Chondrocyte (in vitro differentiated cells): ENCODE measurements at places on chromosomes 7 and 10. TPM values are rescaled to one million over a fixed set of nuclear protein-coding genes. Genes with fewer than 3 reads are reported as not detected.

DNA sequence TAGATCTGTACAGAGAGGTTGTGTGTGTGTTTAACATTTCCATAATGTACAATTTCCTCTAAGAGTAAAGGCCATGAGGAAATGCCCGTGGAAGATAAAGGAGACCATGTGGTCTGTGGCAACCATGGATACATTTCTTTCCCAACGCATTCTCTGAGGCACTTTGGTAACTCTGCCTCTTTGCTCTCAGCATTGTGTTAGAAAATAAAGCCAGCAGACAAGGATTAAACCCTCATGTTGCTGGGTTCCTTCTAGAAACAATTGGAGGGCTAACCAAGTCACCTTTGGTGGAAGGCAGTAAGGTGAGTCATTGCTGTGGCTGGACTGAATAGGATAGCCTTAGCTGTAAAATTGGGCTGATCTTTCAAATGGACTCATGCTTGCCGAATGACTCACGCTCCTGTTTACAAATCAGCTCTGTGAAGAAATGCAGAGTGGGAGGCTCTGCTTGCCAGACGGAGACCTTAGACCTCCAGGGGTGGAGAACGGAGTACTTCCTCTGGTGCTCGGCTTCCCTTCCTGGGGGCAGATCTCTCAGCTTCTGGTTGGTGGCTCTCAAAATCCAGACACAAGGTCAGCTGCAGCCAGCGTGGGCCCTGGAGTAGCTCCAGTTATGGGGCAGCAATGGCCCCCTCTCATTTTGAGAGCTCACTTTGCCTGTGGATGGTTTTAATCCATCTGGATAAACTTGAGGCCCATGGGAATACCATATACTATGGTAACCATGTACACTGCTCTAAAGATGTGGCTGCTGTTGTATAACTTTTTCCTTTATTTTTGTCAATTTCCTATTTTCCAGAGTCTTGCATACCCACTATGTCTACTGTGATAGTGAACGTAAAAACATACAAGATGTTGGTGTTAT lies 137.3 kb downstream of the TCF7L2 start:
- no peak for DNase-seq
- peaks cover 36% of the 10 kb centered on the region for H3K4me1 ChIP-seq
- peak overlapping the region; percentile 80 for H3K27ac ChIP-seq
- peaks cover 5% of the 10 kb centered on the region for H3K36me3 ChIP-seq
- no peaks in the 10 kb centered on the region for H3K27me3 ChIP-seq

- no peak overlapping the region for H3K27ac ChIP-seq
- no peak overlapping the region for H3K4me3 ChIP-seq
- no peak for DNase-seq
- no peaks in the 10 kb centered on the region for H3K27me3 ChIP-seq
- H3K4me1 ChIP-seq, result peaks cover 29% of the 10 kb centered on the region
Observed at GRCh38 chr10:109928475-109928891, 5.2 kb upstream of the XPNPEP1 start.

GRCh38 chr10:30464675-30465074 lies 30.7 kb downstream of the MAP3K8 start:
- no peaks in the 10 kb centered on the region for H3K27me3 ChIP-seq
- DNase-seq, result no peak
- H3K4me1 ChIP-seq, result peaks cover 20% of the 10 kb centered on the region
- H3K36me3 ChIP-seq, result peaks cover 15% of the 10 kb centered on the region
- no peak overlapping the region for H3K27ac ChIP-seq

GRCh38 chr7:45610660-45611299 lies 36.6 kb downstream of the ADCY1 start:
- no peak overlapping the region for H3K27ac ChIP-seq
- H3K4me1 ChIP-seq, result no peaks in the 10 kb centered on the region
- H3K36me3 ChIP-seq, result peaks cover 3% of the 10 kb centered on the region

- H3K27ac ChIP-seq, result no peak overlapping the region
- no peak overlapping the region for H3K4me3 ChIP-seq
- DNase-seq, result no peak
- H3K36me3 ChIP-seq, result no peaks in the 10 kb centered on the region
- no peaks in the 10 kb centered on the region for H3K27me3 ChIP-seq
- H3K4me1 ChIP-seq, result no peaks in the 10 kb centered on the region
Observed at GRCh38 chr7:140497241-140497769, 18.0 kb upstream of the MKRN1 start.

GRCh38 chr10:44949127-44949802 lies 10.3 kb upstream of the RASSF4 start:
- peaks cover 36% of the 10 kb centered on the region for H3K4me1 ChIP-seq
- DNase-seq, result no peak
- H3K27me3 ChIP-seq, result no peaks in the 10 kb centered on the region
- H3K36me3 ChIP-seq, result peaks cover 9% of the 10 kb centered on the region
- no peak overlapping the region for H3K4me3 ChIP-seq

GRCh38 chr7:48300301-48300700 lies 129.0 kb downstream of the ABCA13 start:
- no peak for DNase-seq
- H3K36me3 ChIP-seq, result no peaks in the 10 kb centered on the region
- peaks cover 6% of the 10 kb centered on the region for H3K27me3 ChIP-seq
- H3K27ac ChIP-seq, result no peak overlapping the region
- H3K4me3 ChIP-seq, result no peak overlapping the region

LRMDA gene
- 0.34 to 3.5 TPM (median 2.8 TPM) in 3 replicates for total RNA-seq

CALHM1 gene
- total RNA-seq, result not detected in 3 replicates

UPK3B gene
- total RNA-seq, result 0.46 to 1.4 TPM (median 0.62 TPM) in 3 replicates
